ENCODE measurements at places on chromosomes 11 and 22. TPM values are rescaled to one million over a fixed set of nuclear protein-coding genes. Genes with fewer than 3 reads are reported as not detected.

BTBD18 gene
- not detected for total RNA-seq

INPP5J gene
- total RNA-seq: 1.1 TPM

APOBEC3H gene
- 0.95 TPM for total RNA-seq

IFITM10 gene
- total RNA-seq: 3.5 TPM

ALX4 gene
- total RNA-seq: not detected

MRGPRD gene
- not detected for total RNA-seq

LRRC4C gene
- 0.09 TPM for total RNA-seq

CD3D gene
- 5.7 TPM for total RNA-seq

A4GALT gene
- total RNA-seq: 14.3 TPM
